Fibroblast of lung (primary cell): ENCODE measurements at places on chromosomes 3 and 15. TPM values are rescaled to one million over a fixed set of nuclear protein-coding genes. Genes with fewer than 3 reads are reported as not detected.
A peak's percentile ranks its signal among the peaks of the same experiment; 100 is the strongest.

LDHAL6B gene
- total RNA-seq: not detected in 2 replicates

- no peak overlapping the region for H3K4me3 ChIP-seq
- no peak overlapping the region for H3K27ac ChIP-seq
- DNase-seq: peak; percentile 89
- no peaks in the 10 kb centered on the region for H3K27me3 ChIP-seq
- no peaks in the 10 kb centered on the region for H3K36me3 ChIP-seq
- no peaks in the 10 kb centered on the region for H3K4me1 ChIP-seq
These were observed 293.7 kb downstream of the ARPP21 start for GRCh38 chr3:35932995-35933394.

GRCh38 chr15:28947221-28947674 is 61.5 kb downstream of the APBA2 start:
- no peaks in the 10 kb centered on the region for H3K27me3 ChIP-seq
- no peaks in the 10 kb centered on the region for H3K4me1 ChIP-seq
- H3K36me3 ChIP-seq: no peaks in the 10 kb centered on the region

DNA sequence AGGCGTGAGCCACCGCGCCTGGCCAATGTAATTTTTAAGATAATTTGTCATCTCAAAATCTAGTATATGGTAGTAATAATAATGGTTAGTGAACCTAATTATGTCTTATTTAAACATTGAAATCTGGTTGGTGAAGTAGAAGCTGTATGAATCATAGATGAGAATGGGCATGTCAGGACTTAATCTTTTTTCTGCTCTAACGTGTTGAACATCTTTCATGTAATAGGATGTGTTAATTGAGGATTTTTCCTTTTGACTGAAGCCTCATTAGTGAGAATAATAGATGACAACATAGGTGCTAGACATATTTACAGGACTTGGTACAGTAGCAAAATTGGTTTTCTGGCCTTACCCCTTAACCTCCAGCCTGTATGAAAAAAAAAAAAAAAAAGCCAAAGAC is 835.6 kb downstream of the IGSF11 start:
- H3K27ac ChIP-seq: no peak overlapping the region
- no peaks in the 10 kb centered on the region for H3K27me3 ChIP-seq
- no peak for DNase-seq
- no peak overlapping the region for H3K4me3 ChIP-seq
- H3K36me3 ChIP-seq: no peaks in the 10 kb centered on the region

- H3K27me3 ChIP-seq: no peaks in the 10 kb centered on the region
- no peak for DNase-seq
- H3K36me3 ChIP-seq: no peaks in the 10 kb centered on the region
- no peaks in the 10 kb centered on the region for H3K4me1 ChIP-seq
These were observed 385.6 kb downstream of the NR2F2 start for GRCh38 chr15:96716075-96716474.

GRCh38 chr3:195573611-195574496 is 9.9 kb downstream of the APOD start:
- no peak overlapping the region for H3K27ac ChIP-seq
- no peaks in the 10 kb centered on the region for H3K27me3 ChIP-seq
- no peak overlapping the region for H3K4me3 ChIP-seq
